ENCODE measurements at places on chromosomes 3 and 15.

DNA sequence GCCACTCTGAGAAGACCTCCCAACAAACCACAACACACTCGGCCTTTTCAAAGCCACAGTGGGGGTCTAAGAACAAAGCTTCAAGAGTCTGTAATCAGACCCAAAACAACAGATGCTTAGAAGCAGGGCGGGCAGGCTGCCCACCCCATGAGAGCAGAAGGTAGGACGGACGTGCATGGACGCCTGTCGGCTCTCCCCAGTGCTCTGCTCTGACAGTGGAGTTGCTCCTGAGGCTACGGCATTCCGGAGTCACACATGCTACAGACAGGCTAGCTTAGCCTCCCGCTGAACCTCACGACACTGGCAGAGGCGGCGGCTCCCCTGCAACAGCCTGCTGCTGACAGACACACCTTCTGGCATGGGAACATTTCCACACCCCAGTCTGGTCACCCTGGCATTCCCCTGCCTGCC, 33.5 kb downstream of the SLCO2A1 start:
- DNase-seq: peak; percentile 17

DNA sequence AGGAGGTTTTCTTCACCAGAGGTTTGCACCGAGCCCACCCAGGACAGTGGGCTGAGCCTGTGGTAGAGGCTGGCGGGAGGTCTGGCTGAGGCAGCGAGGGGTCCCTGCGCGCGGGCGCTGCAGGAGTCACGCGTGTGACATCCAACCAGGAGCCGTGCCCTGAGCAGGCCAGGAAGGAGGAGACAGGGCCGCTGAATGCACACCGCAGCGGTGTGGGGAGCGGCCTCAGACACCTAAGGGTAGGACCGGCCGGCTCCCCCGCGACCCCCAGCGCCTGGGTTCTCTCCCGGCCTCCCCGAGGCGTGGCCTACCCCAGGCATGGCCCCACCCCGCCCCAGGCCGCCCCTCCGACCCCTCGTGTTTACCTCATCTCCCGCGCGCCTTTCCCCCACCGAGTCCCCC, 412 bp downstream of the SLC41A3 start:
- DNase-seq: peak; percentile 39

DNA sequence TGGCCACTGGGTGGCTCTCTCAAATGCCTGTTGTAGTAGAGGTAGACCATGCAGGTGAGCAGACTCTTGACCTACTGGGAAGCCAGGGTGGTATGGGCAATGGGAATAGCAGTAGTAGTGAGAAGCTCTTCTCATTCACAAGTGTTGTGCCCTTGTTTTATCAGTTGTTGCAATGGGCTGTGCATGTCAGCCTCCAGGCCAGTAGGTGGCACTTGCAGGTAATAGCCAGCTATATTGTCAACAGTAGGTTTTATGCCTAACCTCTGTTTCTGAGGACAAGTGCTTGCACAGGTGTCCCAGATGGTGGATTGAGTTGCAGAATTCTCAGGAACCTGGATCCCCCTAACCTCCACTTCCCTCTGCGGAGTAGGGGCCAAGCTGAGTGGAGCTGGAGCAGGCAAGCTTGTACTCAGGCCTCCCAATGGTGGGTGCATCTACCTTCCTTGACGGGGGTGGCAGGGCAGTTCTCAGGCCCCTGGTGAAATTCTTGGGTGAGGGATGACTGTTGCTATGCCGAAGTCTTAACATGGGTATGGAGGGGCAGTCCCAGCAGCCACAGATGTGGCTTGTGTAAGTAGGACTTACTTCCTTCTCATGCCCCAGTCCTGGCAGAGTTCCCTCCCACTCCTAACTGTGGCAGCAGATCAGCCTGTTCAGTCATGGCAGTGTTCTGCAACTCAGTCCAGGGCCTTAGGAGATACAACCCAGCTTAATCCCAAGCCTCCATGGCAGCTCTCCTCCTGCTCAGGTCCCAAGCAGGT, 104.3 kb downstream of the NEO1 start:
- no peak for DNase-seq

DNA sequence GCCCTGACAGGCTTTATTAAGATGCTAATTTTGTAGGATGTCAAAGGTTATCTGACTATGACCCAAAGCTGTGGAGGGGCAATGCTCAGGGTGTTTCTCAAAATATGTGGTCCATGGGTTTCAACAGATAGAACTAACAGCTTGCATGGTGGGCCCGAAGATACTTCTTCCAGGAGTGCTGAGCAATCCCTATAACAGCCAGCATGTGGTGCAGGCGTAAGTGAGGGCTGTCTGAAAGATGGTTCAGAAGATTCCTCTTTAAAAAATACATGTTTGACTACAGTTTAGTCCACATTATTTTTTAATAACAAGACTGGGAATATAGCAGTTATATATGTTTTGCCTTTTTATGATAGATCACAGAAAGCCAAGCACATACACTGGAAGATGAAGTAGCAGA, 7.6 kb downstream of the SCG3 start:
- DNase-seq: no peak

- no peak for DNase-seq
Measured at GRCh38 chr3:149577801-149578200, 80.0 kb downstream of the WWTR1 start.

GRCh38 chr3:134598763-134599545, 51.9 kb downstream of the KY start:
- DNase-seq: no peak

DNA sequence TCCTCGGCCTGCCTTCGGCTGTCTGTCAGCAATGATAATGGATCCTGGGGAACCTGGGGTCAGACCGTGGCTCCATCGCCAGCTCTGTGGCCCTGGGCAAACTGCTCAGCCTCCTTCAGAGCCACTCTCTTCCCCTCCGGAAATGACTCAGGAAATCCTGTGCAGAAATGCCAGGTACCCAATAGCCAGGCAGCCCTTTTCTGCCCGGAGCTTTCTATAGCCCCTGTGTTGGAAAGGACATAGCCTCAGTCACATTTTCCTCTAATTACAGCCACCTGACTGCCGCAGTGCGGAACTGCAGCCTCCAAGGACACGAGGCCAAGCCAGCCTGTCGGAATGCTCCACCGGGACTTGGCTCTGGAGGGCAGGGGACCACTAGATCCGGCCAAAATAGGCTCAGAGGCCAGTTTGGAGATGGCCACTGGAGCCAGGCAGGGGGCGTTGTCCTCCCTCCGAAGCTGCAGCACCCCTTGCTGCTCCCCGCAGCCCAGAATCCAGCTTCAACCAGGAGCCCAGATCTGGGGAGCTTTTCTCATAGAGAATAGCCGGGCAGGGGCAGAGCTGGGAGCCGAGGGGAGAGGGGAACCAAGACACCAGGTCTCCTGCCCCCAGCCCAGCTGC, 11.6 kb upstream of the ZXDC start:
- peak; percentile 14 for DNase-seq

DNA sequence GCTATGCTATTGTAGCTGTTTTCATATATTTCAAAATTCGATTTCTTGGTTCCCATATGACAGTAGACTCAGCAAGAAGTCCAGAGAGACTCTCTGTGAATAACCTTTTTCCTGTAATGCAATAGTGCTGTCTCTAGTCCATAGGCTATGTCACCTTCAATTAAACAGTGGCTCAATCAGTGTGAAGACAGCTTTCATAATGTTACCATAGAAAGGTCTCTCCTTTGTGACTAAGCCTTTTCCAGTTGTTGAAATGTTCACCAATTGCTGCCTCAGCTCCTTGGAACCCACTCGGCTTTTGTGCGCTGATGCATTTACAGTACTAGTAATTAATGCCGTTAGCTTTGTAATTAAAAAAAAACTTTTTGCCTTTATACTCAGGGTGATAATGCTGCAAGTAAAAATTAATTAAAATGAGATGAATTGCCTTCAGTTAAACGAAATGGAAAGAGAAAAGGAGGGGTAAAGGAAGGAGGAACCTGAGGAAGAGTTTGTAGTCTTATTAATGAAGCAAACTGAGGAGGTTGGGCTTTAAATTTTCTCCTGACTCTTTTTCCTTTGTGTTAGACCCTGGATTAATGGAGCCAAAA, 214.8 kb downstream of the LSAMP start:
- DNase-seq: no peak

DNA sequence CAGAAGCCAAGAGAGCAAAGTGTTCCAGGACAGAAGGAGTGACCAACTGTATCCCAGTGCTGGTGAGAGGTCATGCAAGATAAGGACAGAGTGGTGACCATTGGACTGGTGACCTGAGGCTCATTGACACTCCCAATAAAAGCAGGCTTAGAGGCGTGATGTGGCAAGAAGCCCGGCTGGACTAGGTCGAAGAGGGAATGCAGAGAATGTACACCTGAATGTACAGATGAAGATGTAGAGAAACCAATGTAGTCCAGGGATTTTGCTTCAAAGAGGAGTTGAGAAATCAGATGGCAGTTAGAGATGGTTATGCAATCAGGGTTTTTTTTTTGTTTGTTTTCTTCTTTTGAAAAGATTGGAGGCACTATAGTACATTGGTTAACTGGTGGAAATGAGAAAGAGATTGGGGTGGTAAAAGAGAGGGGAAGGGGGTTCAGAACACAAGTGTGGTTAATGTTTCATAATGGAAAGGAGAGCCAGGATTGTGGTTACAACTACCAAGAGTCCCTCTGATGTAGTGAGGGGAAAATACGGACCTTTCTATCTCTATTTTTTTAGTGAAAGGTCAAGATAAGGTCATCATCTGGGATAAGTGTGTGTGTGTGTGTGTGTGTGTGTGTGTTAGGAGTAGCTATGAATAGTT, 23.3 kb downstream of the ST3GAL6 start:
- no peak for DNase-seq

- no peak for DNase-seq
Measured at GRCh38 chr3:188658606-188659005, 504.6 kb downstream of the LPP start.

DNA sequence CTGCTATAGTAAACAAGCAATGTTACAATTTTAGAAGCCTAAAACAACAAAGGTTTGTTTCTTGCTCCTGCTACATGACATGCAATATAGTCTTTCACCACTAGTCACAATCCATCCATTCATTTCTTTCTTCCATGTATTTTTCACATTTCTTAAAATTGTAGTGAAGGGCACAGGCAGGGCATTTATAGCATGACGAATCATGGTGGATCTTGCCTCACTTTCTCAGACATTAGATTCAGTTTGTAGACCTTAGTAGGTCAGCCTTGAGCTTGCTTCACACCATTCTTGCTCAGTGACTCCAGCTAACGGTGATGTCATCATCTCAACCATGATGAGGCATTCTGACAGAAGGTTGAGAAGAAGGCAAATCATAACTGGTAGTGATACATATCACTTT, 546.8 kb downstream of the TBL1XR1 start:
- peak; percentile 63 for DNase-seq

- peak; percentile 42 for DNase-seq
Measured at GRCh38 chr3:69823743-69824142, 84.5 kb downstream of the MITF start.

GRCh38 chr3:150737874-150738679, 24.9 kb downstream of the SIAH2 start:
- DNase-seq: peak; percentile 52

GRCh38 chr3:52742418-52743041, 28.2 kb downstream of the NEK4 start:
- DNase-seq: peak; percentile 25

GRCh38 chr15:31831596-31831995, 198.7 kb upstream of the CHRNA7 start:
- DNase-seq: no peak

GRCh38 chr3:171883893-171884279, 40.7 kb downstream of the TMEM212 start:
- DNase-seq: no peak

GRCh38 chr15:99562238-99562637, 3.5 kb upstream of the MEF2A start:
- DNase-seq: no peak

DNA sequence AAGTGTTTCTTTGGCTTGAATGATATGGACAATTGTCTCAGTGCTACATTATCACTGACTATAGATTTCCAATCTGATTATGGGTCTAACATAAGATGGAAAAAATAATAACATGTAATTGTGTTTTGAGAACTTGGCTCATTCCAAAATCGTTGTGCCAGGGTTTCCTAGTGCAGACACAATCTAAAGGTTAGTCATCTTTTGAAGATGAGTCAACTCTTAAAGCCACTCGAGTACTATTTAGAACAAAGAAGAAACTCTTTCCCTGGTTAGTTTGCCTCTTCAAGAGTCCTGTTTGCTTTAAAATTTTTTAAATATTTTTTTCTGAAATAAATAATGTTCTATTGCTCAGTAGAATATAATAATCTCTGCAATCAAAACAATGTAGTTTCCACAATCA, 301.0 kb downstream of the CADM2 start:
- DNase-seq: peak; percentile 4

DNA sequence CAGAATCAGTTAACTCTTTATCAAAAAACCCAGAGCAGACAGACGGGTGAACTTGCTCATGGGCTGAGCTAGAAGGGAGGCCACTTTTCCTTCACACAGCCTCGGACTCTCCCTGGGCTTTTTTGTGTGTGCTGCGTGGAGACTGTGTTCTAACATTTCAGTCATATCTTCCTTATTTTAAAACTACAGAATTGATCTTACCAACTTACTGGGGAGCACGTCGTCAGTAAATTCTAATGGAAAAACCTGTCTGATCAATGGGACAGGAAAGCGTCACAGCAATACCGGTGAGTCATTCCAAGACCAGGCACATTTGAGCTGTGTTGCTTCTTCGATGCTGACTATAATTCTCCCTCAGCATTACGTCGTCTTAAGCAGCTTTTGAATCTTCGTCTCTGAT, 145.1 kb downstream of the LPP start:
- DNase-seq: no peak

DNA sequence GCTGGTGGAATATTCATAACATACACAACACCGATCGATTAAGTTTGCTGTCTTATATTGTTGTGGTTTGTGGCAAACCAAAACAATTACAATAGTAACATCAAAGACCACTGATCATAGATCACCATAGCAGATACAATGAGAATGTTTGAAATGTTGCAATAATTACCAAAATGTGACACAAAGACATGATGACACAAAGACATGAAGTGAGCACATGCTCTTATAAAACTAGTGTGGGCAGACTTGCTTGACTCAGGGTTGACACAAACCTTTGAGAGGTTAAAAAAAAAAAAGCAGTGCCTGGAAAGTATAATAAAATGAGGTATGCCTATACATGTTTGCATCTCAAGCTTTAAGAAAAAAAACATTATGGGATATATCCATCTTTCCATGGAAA, 130.3 kb downstream of the NR1I2 start:
- DNase-seq: peak; percentile 20

GRCh38 chr3:189212681-189213080, 40.9 kb downstream of the TPRG1 start:
- DNase-seq: no peak

- DNase-seq: peak; percentile 78
Measured at GRCh38 chr3:47324278-47324865, 41.6 kb downstream of the KLHL18 start.

DNA sequence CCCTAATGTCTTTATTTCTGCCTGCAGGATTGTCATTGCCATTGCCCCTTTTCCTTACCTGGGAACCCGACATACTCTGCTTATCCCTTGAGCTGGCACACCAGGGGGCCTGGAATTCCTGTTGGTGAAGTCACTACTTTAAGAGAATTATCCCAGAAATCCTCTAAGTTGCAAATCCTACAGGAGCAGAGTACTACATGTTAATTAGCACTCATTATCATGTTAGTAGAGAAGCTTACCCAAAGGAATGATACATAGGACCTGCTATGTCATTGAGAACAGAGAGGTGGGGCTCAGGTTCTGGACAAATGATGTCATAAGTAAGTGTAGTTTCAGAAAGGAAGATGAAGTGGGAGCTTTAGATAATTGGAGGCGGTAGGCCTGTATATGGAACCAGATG, 27.4 kb downstream of the SCG5 start:
- peak; percentile 51 for DNase-seq
